ENCODE measurements at places on chromosomes 2 and 18. TPM values are rescaled to one million over a fixed set of nuclear protein-coding genes. Genes with fewer than 3 reads are reported as not detected.
A peak's percentile ranks its signal among the peaks of the same experiment; 100 is the strongest.

The COL5A2 gene
- total RNA-seq: 72.6 TPM

The MERTK gene
- total RNA-seq: 25.0 TPM

DNA sequence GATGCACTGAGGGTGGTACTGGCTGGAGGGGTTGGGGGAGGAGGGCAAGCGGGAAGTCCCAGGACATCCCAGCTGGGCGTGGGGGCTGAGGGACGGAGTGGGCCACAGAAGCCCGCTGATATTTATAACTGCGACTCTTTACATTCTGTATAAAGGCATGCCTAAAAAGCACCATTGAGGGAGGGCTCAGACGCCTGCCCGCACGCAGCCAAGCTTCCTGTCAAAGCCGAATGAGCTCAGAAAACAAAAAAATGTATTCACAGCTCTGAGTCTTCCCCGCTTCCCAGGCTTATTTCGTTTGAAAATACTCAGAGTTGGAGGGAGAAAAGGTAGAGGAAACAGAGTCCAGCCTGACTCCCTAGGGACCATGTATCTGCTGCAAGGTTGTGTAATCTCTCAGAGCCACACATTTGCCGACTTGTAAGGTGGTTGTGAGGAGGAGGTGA lies 170.1 kb upstream of the HAAO start:
- DNase-seq: peak; percentile 28

DNA sequence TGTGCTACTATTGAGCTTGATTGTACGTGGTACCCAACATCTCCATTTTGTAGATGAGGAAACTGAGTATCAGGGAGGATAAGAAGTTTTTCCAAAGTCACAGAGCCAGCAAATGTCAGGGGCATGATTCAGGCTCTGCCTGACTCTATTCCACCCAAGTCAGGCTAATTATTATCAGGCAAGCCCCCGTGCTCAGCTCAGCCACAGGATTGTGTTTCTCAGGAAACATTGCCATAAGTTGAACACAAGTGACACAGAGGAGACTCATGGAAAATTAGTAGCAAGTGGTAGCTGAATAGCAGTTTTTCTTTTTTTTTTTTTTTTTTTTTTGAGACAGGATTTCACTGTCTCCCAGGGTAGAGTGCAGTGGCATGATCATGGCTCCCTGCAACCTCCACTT lies 260.5 kb downstream of the C1D start:
- DNase-seq: no peak
